PC-9 (cell line): ENCODE measurements at places on chromosomes 11 and 22.

DNA sequence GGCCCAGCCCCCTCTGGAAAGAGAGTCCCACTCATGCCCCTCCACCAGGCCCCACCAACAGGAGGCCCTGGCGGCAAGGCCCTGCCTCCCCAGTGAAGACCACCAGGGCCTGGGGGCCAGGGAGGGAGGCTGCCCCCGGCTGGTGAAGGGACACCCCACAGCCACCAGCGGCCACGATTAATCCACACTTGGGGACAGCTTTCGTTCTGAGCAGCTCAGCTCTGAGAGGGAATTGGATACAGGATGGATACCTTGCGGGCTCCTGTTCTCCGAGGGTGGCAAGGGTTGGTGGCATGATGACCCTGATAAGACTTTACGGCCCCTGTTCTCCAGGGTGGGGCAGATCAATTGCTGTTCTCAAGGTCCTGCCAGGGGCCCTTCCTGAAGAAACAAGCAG is 6.9 kb upstream of the NLRP6 start:
- DNase-seq: no peak

- peak; percentile 11 for DNase-seq
These were observed 883.9 kb downstream of the BRD1 start for GRCh38 chr22:48943567-48944432.

- no peak for DNase-seq
These were observed 421.5 kb downstream of the BRD1 start for GRCh38 chr22:49406047-49406650.

- DNase-seq: no peak
These were observed 272.0 kb upstream of the SESN3 start for GRCh38 chr11:95503047-95503446.

DNA sequence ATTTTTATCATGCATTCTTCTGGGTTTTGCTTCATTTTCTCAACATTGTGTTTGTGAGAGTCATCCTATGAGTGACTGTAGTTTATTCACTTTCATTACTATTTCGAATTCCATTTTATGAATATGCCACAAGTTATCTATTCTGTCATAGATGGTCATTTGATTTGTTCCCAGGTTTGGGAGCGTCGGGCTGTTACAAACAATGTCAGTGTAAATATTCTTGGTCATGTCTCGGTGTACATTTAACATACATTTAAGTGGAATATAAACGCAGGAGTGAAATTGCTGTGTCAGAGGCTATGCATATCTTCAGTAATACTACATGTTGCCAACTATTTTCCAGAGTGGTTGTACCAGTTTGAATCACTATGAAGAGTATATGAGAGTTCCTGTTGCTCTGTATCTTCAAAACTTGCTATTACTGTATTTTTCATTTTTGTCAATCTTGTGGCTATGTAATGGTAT is 2.4 kb downstream of the TRIM44 start:
- DNase-seq: no peak

DNA sequence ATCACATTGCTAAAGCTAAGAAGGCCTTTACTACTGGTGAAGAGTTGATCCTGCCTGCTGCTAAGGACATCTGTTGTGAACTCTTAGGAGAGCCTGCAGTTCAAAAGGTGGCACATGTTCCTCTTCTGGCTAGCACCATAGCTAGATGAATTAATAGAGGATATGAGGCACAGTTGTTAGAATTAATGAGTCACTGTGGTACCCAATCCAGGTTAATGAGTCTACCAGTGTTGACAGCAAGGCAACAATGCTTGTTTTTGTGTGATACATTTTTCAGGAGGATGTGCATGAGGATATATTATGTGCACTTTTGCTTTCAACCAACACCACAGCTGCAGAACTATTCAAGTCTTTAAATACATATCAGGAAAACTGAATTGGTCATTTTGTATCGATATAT is 12.0 kb downstream of the C11orf58 start:
- DNase-seq: no peak

DNA sequence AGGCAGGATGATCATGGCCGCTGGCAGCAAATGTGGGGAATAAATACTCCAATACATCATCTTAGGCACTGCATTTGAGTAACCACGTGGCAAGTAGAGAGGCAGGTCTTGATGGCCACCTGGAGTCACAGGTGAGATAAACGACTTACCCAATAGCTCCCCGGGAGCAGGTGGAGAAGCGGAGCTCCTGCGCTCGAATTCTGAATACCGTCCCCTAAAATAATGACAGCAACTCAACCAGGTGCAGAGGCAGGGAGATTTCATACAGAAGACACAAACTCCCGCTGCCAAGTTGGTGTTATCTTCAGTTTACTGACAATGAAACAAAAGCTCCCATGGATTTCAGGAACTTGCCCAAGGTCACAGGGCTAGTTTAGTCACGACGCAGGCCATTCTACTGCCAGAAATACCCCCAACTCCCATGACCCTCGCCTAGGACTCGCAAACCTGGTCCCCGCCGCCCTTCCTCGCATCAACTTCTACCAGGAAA is 437 bp downstream of the SLC43A3 start:
- DNase-seq: peak; percentile 74

- DNase-seq: peak; percentile 79
These were observed 19.2 kb upstream of the MRGPRX1 start for GRCh38 chr11:18958221-18958910.

- DNase-seq: no peak
These were observed 27.5 kb upstream of the FBXO3 start for GRCh38 chr11:33801821-33802193.

DNA sequence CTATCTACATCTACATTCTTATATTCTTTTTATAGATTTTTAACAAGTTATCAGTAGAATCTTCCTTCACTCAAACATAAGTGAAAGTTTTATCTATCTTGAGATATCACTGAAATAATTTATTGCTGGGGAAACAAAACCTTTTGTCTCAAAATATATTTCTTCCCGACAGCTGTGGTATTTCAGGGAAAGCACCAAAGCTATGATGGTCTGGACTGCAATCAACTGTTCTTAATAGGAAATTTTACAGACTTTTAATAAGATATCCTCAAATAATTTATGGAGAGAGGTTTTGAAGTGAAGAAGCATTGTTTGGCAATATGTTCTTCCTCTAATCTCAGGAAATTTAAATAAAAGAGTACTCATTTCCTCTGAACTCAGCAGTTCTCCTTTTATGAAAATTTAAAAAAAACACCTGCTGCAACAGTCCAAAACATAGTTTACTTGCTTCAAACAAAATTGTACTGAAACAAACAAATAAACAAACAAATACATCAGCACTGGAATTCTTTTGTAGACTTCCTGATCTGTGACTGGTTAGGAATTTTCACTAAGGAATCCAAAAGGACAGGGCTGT is 33.9 kb upstream of the EIF3M start:
- DNase-seq: no peak

GRCh38 chr11:85848006-85848405 is 7.2 kb upstream of the CCDC83 start:
- no peak for DNase-seq

DNA sequence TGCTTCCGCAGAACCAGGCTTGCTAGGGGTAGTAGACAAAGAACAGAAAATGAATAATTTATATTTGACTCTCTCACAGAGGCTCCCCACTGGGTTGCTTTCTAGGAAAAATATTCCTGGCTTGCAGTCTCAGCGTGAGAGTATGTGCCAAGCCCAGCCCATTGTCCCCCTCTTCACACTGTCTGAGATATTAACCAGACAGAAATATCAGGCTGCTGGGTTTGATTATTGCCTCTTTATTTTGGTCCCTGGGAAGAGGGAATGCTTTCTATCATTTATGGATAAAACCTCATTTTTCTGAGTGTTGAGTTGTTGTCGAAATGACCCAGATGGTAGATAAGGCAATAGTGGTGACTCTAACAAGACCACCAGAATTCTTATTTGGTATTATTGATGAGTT is 367.9 kb downstream of the METTL15 start:
- DNase-seq: no peak

- no peak for DNase-seq
These were observed 182.3 kb upstream of the NCAM1 start for GRCh38 chr11:112778877-112779266.

DNA sequence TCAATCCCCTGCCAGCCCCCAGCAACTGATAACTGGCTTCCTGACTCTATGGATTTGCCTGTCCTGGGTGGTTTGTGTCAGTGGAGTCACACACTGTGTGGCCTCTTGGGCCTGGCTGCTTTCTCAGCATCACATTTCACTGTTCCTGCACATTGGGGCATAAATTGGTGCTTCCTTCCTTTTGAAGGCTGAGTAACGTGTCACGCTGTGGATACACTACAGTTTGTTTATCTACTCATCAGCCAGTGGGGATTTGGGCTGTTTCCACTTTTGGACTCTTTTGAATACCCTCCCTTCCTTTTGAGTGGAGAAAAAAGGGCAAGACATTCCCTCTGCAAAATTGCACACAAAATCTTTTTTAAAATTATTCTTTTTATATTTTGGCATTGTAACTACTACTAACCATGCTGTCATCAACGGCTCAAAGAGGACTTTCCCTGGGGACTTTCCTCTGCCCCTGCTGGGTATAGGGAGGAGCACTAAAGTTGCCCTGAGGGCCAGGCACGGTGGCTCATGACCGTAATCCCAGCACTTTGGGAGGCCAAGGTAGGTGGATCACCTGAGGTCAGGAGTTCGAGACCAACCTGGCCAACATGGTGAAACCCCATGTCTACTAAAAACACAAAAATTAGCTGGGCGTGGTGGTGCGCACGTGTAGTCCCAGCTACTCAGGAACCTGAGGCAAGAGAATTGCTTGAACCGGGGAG is 7.8 kb upstream of the CELSR1 start:
- no peak for DNase-seq

GRCh38 chr11:17643506-17644405 is 75.6 kb upstream of the MYOD1 start:
- no peak for DNase-seq

GRCh38 chr11:34427186-34427805 is 11.4 kb upstream of the CAT start:
- peak; percentile 96 for DNase-seq

DNA sequence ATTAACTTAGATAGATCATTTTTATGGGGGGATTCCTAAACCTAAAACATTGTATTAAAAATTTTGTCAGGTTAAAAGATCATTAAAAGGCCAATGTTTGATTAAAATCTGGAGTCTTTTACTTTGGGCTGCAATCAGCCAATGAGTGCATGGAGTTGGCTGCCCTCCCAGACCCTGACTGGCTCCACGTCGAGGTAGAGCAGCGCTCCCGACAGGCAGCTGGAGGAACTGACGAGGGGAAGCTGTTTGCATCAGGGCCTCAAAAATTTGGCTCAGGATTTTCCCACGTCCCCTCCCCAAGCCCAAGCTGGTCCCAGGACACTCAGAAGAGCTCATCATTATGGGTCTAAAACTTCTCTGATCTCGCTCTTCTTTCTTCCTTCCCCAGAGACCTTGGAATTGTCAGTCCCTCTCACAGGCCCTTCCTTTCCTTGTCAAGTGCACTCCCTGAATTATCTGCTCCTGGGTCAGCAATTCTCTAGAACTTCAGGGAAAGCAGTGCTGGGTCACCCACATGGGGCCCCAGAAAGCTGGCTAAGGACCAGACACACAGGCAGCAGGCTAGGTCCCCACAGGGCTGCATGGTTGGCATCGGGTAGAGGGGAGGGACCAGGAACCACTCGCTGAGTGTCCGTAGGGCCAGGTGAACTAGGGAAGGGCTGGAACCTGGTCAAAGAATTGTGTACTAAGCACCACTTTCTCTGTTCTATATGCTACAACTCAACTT is 119.6 kb upstream of the IGLL5 start:
- DNase-seq: no peak

DNA sequence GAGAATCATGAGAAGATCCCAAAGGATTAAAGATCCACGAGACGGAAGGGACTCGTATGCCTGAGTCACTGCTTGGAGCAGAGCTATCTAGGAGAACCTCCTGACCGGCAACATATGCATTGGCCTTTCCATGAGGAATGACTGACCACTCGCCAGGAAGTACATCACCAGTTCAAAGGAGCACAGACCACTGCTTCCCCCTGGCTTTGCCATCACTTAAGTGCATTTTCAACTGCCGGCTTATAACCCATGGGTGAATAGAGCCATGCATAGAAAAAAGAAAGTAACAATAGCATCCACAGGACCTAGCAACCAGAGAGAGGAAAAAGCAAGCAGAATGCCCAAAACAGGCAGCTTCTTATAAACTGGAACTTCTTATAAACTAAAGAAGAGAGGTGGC is 98.3 kb upstream of the ZC3H12C start:
- no peak for DNase-seq

DNA sequence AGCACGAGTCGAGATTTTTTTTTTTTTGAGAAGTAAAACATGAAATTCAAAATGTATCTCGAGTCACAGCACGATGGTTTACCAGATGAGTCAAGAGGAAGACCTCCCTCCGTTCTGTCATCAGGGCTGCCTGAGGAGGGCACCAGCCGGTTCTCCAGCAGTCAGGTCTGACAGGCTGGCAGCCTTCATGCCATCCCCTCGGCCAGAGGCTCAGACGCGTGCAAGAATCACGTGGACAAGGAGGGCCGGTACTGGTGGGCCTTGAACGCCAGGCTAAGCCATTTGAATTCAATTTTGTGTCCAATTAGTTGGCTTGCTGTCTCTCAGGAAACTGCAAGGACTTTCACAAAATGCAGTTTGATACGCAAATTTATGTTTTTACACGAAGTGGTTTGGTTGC is 1412.2 kb downstream of the BRD1 start:
- no peak for DNase-seq

GRCh38 chr22:24002851-24003250 is 2.4 kb downstream of the GSTT4 start:
- DNase-seq: no peak
